OCI-LY7 (cell line): ENCODE measurements at places on chromosomes 7 and 10.

DNA sequence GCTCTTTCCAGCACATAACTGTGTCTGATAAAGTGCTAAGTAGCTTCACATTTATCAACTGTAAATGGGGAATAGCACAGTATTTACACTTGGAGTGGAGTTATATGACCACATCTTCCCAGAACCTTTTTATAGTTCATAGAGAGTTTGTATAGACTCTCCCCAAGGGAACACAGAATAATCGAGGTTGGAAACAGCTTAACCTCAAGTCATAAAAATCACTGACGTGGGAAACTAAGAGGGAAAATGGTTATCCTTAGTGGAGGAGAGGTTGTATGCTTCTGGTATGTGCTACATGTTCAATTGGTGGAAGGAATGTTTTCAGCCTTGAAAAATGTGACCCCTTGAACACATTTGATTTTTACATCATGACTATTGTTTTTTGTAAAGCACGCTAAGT, 167.9 kb upstream of the KIAA1217 start:
- no peak for DNase-seq

- DNase-seq, result no peak
These were observed 116.6 kb downstream of the NRP1 start for GRCh38 chr10:33217854-33218253.

- no peak for DNase-seq
These were observed 162.2 kb downstream of the ARHGAP21 start for GRCh38 chr10:24561453-24561852.

- DNase-seq, result no peak
These were observed 325.4 kb downstream of the DNAJB6 start for GRCh38 chr7:157662110-157662791.

DNA sequence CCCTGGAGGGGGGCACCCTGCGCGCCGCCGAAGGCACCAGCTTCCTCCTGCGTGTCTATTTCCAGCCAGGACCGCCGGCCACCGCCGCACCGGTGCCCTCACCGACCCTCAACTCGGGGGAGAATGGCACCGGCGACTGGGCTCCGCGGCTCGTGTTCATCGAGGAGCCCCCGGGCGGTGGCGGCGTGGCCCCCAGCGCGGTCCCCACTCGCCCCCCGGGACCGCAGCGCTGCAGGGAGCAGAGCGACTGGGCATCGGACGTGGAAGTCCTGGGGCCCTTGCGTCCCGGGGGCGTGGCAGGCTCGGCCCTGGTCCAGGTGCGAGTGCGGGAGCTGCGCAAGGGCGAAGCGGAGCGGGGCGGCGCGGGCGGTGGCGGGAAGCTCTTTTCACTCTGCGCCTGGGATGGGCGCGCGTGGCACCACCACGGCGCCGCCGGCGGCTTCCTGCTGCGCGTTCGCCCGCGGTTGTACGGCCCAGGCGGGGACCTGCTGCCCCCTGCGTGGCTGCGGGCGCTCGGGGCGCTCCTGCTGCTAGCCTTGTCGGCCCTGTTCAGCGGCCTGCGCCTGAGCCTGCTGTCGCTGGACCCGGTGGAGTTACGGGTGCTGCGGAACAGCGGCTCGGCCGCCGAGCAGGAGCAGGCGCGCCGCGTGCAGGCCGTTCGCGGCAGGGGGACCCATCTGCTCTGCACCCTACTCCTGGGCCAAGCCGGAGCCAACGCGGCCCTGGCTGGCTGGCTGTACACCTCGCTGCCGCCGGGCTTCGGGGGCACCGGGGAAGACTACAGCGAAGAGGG, 594 bp downstream of the CNNM1 start:
- DNase-seq, result no peak

- DNase-seq, result no peak
These were observed 30.6 kb downstream of the RASGEF1A start for GRCh38 chr10:43236176-43236850.

DNA sequence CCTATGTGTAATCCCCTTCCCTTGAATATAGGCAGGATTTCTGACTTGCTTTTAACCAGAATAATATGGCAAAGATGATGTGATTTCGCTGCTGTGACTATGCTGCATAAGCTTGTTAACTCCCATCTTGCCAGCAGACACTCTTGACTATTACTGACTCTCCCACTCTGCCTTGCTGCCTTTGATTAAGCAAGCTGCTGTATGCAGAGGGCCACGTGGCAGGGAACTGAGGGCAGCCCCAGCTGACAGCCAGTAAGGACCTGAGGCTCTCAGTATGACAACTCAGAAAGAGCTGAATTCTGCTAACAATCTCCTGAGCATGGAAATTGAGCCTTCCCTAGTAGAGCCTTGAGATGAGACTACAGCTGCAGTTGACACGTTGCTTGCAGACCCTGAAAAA, 279.4 kb upstream of the CACNA2D1 start:
- DNase-seq, result no peak

DNA sequence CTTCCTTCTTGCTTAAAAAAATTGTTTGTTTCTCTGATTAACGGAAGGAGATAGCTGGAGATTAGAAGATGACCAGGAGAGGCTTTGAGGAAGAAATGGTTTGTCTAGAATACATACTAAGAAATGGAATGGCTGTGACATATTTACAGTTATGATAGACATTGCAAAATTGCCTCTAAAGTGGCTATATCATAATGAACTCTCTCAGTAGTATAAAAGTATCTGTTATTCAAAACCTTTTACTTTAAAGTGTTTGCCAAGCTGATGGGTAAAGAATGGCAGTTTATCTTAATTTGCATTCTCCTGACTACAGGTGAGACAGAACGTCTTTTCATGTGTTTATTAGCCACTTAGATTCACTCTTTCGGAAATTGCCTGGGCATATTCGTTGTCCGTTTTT, 28.7 kb downstream of the LRGUK start:
- DNase-seq, result no peak

GRCh38 chr10:92816091-92816531, 32.2 kb upstream of the EXOC6 start:
- no peak for DNase-seq
